ENCODE measurements at places on chromosomes 12 and 14.

DNA sequence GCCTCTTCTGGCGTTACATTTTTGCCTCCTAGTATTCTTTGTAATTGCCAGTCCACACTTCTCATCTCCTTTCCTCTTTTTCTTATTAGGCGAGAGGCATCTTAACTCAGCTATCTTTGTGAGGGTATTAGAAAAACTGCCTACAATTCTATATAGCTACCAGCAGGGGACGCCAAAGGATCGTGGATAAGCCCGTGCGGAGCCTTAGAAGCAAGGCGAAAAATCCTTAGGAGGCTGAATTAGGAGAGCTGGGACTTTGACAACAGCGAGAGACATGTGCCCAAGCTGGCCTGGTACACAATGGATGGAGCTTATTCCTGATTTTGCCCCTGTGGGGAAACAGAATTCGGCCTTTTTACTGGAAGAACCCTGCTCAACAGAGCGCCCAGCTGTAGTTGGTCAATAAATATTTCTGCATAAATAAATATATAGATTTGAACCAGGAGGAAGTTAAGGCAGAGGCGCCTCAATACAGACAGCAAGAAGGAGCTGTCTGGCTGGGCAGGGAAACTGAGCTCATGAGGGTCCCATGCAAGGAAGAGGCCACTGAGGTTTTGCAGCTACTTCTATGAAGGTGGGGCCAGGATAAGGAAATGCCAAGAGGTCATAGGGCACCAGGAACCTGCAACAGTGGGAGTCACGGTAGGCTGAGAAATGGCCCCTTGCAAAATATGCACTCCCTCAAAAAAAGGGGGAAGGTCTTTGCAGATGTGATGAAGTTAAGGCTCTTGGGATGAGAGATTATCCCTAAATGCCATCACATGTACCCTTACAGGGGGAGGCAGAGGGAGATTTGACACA is 14.6 kb upstream of the RBM19 start:
- DNase-seq = no peak

- DNase-seq = no peak
Observed at GRCh38 chr12:91629440-91629839, 446.8 kb upstream of the DCN start.

- DNase-seq = no peak
Observed at GRCh38 chr14:66088656-66089055, 397.5 kb upstream of the CCDC196 start.

- DNase-seq = no peak
Observed at GRCh38 chr14:95505030-95505589, 11.3 kb downstream of the SYNE3 start.

DNA sequence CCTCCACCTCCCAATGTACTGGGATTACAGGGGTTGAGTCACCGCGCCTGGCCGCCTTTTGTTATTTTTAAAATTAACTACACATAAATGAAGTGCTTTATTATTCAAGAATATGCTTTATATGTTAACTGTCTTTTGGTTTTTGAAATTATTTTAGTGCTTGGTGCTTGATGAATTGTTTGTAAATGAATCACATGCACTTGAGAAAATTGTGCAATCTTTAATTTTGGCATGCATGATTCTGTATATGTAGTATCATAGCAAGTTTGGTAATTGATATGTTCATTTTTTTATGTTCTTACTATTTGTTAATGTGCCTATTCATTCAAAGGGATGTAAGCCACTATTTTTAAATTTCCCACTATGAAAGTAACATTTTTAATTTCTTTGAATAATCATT is 440.9 kb downstream of the NAV3 start:
- DNase-seq = no peak

- DNase-seq = no peak
Observed at GRCh38 chr12:132620113-132620898, 1.7 kb downstream of the P2RX2 start.

- no peak for DNase-seq
Observed at GRCh38 chr14:38039496-38039895, 168.2 kb upstream of the SSTR1 start.

GRCh38 chr14:99459481-99460100 is 21.1 kb downstream of the SETD3 start:
- no peak for DNase-seq

Measured in natural killer cell treated with Interleukin-12 subunit alpha and Interleukin-12 subunit beta and Interleukin-15 and Interleukin-18, amount 100 ng/mL, for 72 hours (primary cell).